ENCODE measurements at places on chromosomes 2 and 18.

- no peak for DNase-seq
Observed at GRCh38 chr2:238881353-238882081, 33.6 kb downstream of the TWIST2 start.

- no peak for DNase-seq
Observed at GRCh38 chr2:23158306-23158705, 226.7 kb upstream of the KLHL29 start.

DNA sequence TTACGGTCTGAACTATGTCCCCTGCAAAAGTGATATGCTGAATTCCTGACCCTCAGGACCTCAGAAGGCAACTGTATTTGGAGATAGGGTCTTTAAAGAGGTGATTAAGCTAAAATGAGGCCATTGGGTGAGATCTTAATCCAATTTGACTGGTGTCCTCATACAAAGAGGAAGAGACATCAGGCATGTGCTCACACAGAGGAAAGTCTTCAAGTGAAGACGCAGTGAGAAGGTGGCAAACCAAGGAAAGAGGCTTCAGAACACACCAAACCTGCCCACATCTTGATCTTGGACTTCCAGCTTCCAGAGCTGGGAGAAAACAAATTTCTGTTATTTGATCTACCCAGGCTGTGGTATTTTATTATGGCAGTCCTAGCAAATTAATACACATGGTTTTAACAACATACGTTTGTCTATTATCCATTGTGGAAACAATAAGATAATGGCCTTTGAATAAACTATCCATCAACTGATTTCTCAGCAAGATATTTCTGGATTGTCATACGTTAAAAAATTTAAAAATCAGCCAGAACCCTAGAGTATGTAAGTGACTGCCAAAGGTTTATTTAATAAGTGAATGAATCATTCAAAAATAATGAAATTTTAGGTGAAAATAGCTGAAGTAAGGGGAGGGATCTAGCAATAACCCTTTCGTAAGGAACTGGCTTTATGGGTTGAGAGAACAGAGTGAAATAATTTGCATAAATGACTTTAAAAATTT lies 6.5 kb downstream of the WIPF1 start:
- DNase-seq, result no peak

GRCh38 chr2:187171318-187171717 lies 276.7 kb downstream of the CALCRL start:
- no peak for DNase-seq

All from renal cortical epithelial cell (primary cell).